OCI-M1 (cell line): ENCODE measurements at places on chromosomes 5 and 9.
A peak's percentile ranks its signal among the peaks of the same experiment; 100 is the strongest.

DNA sequence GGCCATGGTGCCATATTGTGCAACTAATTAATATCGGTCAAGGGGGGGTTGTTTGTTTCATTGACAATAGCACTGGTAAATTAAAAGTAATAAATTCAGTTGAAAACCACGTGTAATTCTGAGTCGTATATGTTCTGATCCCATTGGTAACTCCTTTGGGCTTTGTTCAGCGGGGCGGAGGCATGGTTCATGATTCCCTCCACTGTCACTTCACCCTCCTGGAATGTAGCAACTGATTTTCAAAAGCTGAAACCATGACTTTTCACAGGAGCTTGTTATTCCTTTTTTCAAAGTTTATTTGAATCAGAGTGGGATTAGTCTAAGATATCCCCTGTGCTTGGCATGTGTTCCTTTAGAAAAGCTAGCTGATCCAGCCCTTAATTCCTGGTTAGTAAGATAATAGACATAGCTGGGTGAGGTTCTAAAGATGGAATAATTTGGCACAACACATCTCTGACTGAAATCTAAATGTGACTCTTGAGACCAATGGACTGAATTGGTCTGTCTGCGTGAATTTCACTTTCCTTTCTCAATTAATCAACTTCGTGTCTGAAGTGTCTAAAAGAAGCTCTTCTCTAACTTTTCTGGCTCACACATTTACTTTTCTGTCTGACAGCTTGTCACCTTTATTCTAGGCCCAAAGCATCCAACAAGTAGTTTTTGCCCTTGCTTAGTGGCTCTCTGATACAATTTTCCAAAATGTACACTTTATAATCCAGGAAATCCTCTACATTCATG lies 185.7 kb upstream of the VCAN start:
- DNase-seq = no peak

- DNase-seq = peak; percentile 17
These were observed 72.7 kb downstream of the EPB41L4B start for GRCh38 chr9:109248133-109248581.

GRCh38 chr5:15501091-15501791 lies 1.3 kb downstream of the FBXL7 start:
- DNase-seq = peak; percentile 38

- no peak for DNase-seq
These were observed 75.4 kb downstream of the NFIB start for GRCh38 chr9:14238518-14238917.

DNA sequence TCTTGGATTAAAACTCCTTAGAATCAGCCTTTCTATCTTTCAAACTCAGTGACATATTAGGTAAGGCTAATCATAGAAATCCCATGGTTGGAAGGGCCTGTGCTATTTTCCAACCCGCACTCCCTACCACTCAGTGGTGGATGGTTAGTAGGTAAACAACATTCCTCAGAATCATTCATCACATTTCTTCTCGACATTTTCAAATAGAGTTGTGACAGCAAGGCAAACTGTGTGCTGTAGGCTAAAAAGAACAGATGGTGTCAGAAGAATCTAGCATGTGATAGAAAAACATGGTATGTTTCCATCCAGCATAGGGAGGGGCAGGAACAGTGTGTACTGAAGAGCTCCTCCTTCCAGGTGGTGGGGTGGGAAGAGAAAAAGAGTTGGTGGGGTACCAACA lies 227.3 kb upstream of the NMUR2 start:
- DNase-seq = no peak

DNA sequence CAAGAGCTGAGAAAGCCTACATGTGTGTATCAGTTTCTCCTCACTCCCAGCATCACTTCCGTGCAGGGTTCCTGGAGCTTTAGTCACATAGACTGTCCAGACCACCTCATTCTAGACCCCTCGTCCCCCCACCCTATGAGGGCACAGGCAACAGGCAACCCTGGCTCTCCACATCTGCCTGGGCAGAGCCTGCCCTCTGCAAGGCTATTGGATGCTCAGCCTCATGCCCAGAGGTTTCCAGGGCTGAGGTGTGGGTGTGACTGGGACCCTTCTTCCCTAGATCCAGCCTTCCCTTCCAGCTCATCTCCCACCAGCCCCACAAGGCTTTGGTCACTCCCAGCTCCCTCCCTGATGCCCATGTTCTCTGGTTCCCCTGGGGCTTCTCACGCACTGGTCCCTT lies 161.4 kb downstream of the PAX5 start:
- no peak for DNase-seq

GRCh38 chr5:155728146-155728856 lies 598.7 kb upstream of the SGCD start:
- no peak for DNase-seq

- DNase-seq = no peak
These were observed 92.5 kb upstream of the ZNF366 start for GRCh38 chr5:72599519-72600370.

DNA sequence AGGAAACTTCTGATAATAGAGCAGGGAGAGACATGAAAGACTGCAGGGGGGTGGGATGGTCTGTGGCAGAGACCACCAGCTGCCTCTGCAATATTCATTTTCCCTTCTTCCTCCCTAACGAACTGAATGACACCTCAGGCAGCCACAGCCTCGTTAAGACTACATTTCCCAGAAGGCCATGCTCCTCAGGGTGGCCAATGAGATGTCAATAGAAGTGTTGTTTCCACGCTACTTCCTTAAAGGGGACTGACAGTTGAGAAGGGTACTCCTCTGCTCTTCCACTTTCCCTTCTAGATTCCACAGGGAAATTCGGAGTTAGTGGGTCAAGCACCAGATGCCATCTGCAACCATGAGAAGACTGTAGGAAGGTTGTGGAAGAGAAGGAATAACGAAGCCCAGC lies 52.0 kb upstream of the DAPK1 start:
- DNase-seq = peak; percentile 84

- DNase-seq = no peak
These were observed 17.9 kb upstream of the GFPT2 start for GRCh38 chr5:180370861-180371641.
